ENCODE measurements at places on chromosomes 12 and 14. TPM values are rescaled to one million over a fixed set of nuclear protein-coding genes. Genes with fewer than 3 reads are reported as not detected.

GRCh38 chr12:47087088-47087688, 7.4 kb upstream of the AMIGO2 start:
- no peak overlapping the region for H3K4me3 ChIP-seq
- H3K27me3 ChIP-seq = no peaks in the 10 kb centered on the region
- H3K36me3 ChIP-seq = no peaks in the 10 kb centered on the region
- DNase-seq = no peak
- no peaks in the 10 kb centered on the region for H3K4me1 ChIP-seq

DNA sequence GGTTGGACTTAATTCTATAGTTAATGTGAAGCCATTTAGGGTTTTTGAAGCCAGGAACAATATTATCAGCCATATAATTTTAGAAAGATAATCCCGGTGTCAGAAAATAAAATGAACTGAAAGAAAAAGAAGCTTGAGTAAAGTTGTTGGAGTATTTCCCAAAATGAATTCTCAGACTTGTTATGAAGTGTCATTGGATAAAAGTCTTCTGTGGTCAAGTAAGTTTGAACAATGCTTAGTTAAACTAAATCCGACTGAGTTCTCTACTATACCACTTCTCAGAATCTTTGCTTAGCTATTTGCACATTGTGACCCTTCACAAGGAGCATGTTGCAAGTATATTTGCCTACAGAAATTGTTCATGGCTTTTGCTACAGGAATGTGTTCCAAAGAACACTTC, 17.5 kb upstream of the FLRT2 start:
- H3K27ac ChIP-seq = no peak overlapping the region
- H3K27me3 ChIP-seq = no peaks in the 10 kb centered on the region
- H3K36me3 ChIP-seq = no peaks in the 10 kb centered on the region
- no peak for DNase-seq
- no peaks in the 10 kb centered on the region for H3K4me1 ChIP-seq
- H3K4me3 ChIP-seq = no peak overlapping the region

DNA sequence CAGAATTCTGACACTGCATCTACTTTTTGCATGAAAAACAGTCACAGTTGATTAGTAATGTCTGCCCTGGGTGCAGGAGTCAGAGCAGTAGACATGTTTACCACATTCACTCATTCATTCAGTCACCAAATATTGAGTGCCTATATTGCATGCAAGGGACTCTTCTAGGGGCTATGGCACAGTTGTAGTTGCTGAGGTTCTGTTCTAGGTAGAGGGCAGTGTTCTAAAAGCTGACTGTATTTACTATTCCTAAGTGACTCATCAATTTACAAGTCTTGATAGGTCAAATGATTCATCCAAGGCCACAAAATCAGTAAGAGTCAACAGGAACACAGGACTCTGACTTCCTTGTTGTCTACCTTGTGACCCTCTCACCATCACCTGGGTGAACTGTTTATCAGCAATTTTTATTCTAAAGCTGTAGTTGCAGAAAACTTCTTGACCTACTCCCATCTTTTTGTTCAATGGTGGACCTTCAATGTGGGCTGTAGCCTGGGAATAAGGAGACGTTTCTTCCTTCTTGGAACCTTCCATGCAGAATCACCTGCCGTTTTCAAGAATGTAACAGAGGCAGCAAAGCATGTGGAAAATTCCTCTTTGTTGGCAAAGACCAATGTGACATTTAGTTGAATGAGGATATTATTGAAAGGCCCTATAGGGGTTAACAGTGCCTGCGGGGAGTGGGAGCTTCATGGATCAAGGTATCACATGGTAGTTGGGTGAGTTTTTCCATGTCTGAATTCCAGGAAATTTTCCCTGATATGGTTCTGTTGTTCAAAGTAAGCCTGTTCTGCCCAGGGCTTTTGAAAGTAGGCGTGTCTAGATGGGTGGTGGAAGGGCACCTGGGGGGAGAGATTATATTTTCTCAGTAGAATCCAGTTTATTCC, 223.2 kb downstream of the KTN1 start:
- no peak overlapping the region for H3K27ac ChIP-seq
- no peaks in the 10 kb centered on the region for H3K36me3 ChIP-seq
- no peaks in the 10 kb centered on the region for H3K4me1 ChIP-seq
- no peaks in the 10 kb centered on the region for H3K27me3 ChIP-seq

- no peaks in the 10 kb centered on the region for H3K4me1 ChIP-seq
- DNase-seq = no peak
- H3K27ac ChIP-seq = no peak overlapping the region
Observed at GRCh38 chr12:48508987-48509386, 16.4 kb upstream of the OR8S1 start.

GRCh38 chr14:89027097-89027740, 202.8 kb downstream of the TTC8 start:
- no peak overlapping the region for H3K27ac ChIP-seq
- peak; percentile 57 for DNase-seq
- no peaks in the 10 kb centered on the region for H3K4me1 ChIP-seq
- H3K4me3 ChIP-seq = peak overlapping the region; percentile 65
- H3K27me3 ChIP-seq = no peaks in the 10 kb centered on the region

DNA sequence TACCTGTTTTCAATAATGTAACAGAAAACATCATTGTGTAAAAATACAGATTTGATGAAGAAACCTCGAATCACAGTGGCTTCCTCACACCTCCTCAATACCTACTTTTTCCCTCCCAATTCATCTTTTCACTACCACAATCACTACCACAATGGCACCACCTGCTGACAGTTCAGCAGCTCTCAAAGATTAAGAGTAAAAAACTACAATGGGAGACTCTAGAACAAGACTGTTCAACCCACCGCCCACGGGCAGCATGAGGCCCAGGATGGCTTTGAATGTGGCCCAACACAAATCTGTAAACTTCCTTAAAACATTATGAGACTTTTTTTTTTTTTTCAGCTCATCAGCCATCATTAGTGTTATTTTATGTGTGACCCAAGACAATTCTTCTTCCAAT, 15.2 kb downstream of the MED6 start:
- H3K4me1 ChIP-seq = no peaks in the 10 kb centered on the region
- H3K27ac ChIP-seq = no peak overlapping the region
- no peak overlapping the region for H3K4me3 ChIP-seq
- H3K27me3 ChIP-seq = no peaks in the 10 kb centered on the region

DNA sequence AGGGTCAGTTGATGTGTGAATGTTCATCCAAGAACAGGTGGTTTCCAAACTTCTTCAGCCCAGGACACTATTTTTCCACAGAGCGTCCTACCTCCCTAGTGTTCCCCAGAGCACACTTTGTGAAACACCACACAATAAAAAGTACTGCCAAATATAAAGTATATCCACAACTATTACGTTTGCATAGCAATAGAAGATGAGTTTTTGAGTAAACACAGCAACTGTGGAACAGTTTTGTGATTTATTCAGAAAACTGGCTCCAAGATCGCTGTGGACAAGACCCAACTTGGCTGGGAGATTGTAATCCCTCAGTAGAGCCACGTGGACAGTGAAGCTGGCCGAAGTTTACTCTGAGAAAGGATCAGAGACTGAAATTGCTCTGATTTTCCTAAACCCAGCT, 14.5 kb upstream of the MAP1LC3B2 start:
- no peaks in the 10 kb centered on the region for H3K27me3 ChIP-seq
- no peak overlapping the region for H3K4me3 ChIP-seq
- no peaks in the 10 kb centered on the region for H3K36me3 ChIP-seq
- no peak for DNase-seq

DNA sequence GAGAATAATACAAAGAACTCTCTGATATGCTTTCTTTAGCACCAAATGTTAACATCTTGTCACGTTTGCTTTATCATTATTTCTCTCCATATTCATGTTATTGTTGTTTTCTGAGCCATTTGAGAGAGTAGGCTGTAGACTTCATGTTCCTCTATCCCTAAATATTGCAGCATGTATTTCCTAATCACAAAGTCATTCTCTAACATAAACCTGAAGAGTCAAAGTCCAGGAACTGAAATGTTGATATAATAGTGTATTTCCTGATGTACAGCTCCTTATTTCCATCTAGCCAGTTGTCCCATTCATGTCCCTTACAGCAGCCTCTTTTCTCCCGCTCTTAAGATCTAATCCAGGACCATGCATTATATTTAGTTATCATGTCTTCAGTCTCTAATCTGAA, 72.8 kb downstream of the SPATS2 start:
- H3K4me1 ChIP-seq = no peaks in the 10 kb centered on the region
- no peak overlapping the region for H3K27ac ChIP-seq
- no peaks in the 10 kb centered on the region for H3K36me3 ChIP-seq
- no peak overlapping the region for H3K4me3 ChIP-seq
- no peaks in the 10 kb centered on the region for H3K27me3 ChIP-seq

DNA sequence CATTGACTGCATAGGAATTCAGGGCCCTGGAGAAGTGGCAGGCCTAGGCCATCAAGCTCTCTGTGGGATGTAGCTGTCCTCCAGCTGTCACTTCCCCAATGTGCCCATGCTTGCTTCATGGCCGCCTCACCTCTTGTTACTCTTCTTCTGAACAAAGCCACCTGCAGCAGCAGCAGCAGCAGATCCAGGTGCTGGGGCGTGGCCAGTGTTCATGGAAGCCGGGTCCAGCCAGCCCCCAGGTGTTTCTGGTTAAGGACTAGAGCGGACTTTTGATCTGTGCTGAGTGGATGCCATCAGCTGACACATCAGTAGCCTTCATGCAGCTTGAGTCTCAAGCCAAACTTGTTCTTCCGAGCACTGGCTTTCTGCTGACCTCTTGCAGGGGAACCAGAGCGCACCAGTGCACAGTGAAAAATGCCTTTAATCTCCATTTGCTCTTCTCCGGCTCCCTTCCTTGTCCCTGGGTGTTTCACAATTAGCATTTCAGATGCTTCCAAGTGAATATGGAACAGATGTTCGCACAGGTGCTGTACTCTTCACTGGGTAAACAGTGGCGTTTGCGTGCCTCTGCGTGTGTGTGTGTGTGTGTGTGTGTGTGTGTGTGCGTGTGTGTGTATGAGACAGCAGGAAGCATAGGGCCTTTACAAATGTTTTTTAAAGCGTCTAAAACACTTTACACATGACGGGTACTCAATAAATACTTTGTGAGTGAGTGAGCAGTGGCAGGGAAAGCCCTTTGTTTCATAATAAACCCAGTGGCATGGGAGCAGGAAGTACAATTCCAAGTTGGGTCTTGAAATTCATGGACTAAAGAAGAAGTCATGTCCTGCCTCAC, 20.1 kb downstream of the TPCN1 start:
- DNase-seq = no peak
- H3K27me3 ChIP-seq = no peaks in the 10 kb centered on the region
- H3K4me1 ChIP-seq = peaks cover 3% of the 10 kb centered on the region

The SMCO2 gene
- not detected for total RNA-seq
